Amniotic stem cell (primary cell): ENCODE measurements at places on chromosomes 1 and 21.
A peak's percentile ranks its signal among the peaks of the same experiment; 100 is the strongest.

DNA sequence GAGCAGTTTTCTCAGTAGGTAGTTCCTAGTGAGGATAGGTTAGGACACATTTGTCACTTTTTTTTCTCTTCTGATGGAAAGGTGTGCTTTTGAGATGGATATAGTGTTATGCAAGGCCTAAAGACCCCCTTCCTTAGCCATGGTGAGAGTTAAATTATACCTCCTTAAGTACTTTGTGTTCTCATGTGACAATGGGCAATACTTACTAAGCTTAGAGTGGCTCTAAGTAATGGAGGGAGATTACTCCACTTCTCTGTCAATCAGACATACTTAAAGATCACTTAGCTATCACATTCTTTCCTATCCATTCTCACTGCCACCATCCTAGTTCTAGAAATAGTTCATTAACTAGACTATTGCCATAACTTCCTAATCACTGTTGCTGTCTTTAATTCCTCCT lies 265.6 kb downstream of the PBX1 start:
- DNase-seq, result no peak

- DNase-seq, result no peak
These were observed 13.2 kb downstream of the KYAT3 start for GRCh38 chr1:88979054-88979748.

GRCh38 chr1:223319905-223320580 lies 43.9 kb downstream of the SUSD4 start:
- DNase-seq, result no peak

- DNase-seq, result no peak
These were observed 448.5 kb upstream of the B3GALT2 start for GRCh38 chr1:193634876-193635275.

DNA sequence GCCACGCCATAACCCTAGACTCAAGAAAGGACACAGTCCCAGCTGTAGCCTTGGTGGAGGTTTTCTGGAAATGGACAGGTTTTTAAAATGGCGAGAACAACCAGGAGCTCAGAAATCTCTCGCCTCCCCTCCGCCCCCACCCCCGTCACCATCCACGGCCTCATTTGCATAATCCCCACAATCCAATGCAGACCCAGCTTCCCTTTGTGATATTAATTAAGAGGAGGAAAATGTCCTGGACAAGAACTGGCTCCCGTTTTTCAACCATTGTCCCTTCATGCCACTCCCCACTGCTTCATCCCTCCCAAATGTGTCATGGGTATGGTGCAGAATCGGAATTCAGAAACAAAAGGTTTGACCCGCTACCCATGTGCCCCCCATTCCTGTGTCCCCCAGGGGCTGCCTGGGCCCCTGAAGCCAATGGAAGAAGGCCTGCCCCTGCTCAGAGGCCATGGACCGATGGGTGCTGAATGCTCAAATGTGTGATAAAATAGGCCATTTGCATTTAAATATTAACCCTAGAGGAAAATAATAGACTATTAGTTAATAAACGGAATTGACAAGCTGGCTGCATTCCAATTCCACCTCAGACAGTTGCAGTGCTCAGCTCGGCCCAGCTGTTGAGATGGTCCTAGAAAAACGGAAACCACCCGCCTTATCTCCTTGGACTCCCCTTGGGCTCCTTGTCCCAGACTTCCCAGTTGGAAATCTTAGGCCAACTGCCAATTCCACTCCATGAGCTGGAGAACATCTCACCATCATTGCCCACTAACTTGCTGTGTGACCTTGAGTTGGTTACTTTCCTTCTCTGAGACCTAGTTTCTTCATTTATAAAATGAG lies 10.7 kb upstream of the EPHB2 start:
- no peak for DNase-seq

GRCh38 chr1:90273241-90273774 lies 278.4 kb downstream of the ZNF326 start:
- DNase-seq, result no peak

- peak; percentile 88 for DNase-seq
These were observed 66.1 kb downstream of the ADARB1 start for GRCh38 chr21:45140346-45140940.

- no peak for DNase-seq
These were observed 824.6 kb upstream of the TMPRSS15 start for GRCh38 chr21:19228226-19228625.

DNA sequence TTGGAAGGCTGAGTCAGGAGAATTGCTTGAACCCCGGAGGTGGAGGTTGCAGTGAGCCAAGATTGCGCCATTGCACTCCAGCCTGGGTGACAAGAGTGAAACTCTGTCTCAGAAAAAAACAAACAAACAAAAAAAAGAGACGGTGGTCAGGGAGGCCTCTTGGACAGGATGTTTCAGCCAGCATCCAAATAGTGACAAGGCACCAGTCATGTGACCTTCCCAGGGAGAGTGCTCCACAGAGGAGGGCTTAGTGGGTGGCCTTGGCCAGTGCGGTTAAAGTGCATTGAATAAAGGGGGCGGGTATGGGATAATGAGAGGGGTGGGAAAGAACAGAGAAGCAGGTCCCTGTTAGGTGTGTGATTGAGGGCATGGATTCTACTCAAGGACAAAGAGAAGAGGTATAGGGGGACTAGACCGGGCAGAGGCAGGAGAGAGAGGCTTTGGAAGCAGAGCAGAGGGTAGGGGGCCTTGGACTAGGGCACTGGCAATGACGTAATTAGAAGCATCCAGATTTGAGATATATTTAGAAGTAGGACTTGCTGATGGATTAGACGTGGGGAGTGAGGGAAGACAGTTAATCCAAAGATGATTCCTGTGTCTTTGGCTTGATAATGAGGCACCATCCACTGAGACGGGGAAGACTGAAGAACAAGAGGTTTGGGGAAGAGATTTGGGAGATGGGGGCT lies 12.0 kb upstream of the RYR2 start:
- DNase-seq, result no peak

GRCh38 chr1:221161571-221162041 lies 282.4 kb downstream of the HLX start:
- no peak for DNase-seq

DNA sequence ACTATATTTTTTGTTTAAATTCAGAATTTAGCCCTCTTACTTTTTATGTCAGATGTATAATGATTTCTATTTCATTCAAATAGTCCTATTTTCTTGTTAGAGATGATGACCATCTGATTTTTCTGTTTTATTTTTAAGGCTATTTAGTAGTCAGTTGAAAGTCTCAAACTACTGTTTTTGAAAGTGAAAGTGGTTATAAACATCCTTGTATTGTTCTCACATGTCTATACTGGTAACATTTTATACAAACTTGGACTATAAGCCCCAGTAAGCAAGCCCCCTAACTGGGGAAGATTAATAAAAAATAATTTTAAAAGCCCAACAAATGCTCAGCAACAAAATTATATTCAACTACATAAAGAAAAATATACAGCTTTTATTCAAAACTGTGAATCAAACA lies 271.3 kb upstream of the RGS18 start:
- no peak for DNase-seq

- no peak for DNase-seq
These were observed 14.1 kb upstream of the RAB42 start for GRCh38 chr1:28577738-28578536.

GRCh38 chr1:44040846-44041245 lies 9.6 kb upstream of the SLC6A9 start:
- no peak for DNase-seq

GRCh38 chr1:173329726-173330125 lies 122.6 kb upstream of the TNFSF4 start:
- DNase-seq, result no peak

DNA sequence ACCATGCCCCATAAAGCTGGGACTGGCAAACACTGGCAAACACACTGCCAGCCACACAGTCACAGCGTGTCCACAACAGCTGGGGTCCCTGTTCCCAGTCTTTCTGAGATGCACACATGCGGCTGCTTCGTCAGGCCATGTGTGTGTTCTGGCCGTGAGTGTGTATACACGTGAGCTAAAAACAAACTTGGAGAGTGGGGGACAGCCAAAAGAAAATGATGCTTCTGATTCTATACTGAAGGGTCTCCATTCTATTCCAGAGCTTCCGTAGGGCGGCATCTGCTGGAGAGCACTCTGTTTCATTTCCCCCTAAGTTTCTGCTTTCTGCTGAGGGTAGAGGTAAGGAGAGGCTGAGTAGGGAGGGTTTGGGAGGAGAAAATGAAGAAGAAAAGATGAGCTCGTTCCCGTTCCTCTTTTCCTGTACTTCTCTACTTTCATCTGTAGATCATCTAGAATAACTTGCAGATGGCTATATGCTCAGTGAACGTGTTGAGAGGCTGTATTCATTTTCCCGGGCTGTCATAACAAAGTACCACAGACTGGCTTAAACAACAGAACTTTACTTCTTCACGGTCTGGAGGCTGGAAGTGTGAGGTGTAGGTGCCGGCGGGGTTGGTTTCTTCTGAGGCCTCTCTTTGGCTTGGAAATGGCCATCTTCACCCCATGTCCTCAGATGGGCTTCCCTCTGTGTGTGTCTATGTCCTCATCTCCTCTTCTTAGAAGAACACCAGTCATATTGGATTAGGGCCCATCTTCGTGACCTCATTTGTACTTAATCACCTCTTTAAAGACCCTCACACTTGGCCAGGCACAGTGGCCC lies 151.6 kb downstream of the TOMM20 start:
- no peak for DNase-seq

DNA sequence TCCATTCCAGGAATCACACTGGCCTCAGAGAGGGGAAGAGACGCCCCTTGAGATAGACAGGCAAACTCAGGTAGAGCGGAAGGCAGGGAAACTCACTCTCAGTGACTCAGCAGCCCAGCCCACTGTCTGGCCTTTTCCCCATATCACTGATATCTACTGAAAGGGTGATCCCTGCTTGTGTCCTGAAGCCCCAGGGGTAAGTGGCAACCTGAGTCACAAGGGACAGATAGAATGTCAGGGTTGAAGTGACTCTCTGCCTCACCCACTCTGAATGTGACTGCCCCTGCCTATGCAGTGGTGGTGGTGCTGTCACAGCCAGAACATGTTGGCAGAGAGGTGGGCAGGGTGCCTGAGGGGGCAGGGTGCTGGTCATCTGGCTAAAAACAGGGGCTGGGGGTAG lies 157.5 kb upstream of the FGGY start:
- DNase-seq, result no peak

DNA sequence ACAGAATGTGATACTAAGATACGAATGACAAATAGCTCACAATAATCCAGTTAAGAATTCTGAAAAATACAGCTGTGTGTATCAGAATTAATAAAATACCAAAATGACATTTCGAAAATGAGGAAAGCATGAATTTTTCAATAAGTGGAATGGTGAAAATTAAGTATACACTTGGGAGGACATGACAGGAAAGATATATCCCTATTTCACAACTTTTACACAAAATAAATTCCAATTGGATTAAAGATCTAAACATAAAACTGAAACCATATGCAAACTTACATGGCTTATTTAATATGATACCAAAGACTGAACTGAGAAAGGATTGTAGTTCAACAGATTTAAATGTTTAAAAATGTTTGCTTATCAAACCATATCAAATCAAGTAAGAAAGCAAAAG lies 510.4 kb upstream of the ADAMTS5 start:
- DNase-seq, result no peak

- no peak for DNase-seq
These were observed 96.8 kb upstream of the RUNX3 start for GRCh38 chr1:25026730-25027450.

DNA sequence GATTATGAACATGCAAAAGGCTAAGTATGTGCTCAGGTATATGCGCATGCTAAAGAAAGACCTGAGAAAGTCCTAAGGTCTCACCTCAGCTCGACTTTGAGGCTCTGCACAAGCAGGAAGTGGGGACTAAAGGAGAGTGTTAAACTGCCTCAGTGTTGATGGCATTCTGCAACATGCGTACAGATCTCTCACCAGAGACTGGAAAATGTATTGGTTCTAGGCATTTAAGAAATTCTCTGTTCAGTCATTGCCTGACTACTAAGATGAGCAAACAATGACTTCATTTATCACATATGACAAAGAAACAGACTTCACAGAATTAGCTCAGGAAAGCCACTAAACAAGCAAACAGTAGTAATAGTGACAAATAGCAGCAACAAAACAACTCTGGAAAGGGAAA lies 90.8 kb downstream of the USH2A start:
- no peak for DNase-seq

DNA sequence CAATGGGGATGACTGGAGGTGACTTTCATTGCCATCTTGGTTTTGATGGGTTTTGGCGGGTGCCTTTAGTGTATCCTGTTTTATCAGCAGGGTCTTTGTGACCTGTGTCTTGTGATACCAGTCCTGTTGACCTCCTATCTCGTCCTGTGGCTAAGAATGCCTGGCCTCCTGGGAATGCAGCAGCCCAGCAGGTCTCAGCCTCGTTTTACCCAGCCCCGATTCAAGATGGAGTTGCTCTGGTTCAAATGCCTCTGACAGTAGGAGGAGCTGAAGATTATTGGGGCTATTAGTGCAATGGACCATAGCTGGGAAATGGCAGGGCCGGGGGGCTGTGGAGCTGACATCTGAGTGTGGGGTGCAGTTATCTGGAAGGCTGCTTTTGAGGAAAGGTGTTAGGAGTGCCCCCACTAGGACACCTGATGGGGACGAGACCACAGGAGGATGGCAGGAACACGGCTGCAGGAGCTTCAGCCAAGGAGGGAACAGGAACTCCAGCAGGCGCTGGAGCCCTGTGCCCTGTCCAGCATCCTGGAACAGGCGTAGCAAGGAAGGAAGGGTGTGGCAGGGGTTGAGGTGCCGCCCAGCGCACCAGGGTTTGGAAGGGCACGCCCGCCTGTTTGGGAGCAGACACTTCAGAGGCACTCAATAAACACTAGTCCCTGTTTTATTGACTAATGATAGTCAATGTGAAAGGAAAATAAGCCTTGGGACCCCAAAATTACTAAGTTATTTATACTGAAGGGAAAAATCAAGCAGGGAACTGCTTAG lies 15.3 kb upstream of the AGPAT3 start:
- no peak for DNase-seq

- DNase-seq, result no peak
These were observed 15.3 kb downstream of the LURAP1 start for GRCh38 chr1:46218443-46218842.

DNA sequence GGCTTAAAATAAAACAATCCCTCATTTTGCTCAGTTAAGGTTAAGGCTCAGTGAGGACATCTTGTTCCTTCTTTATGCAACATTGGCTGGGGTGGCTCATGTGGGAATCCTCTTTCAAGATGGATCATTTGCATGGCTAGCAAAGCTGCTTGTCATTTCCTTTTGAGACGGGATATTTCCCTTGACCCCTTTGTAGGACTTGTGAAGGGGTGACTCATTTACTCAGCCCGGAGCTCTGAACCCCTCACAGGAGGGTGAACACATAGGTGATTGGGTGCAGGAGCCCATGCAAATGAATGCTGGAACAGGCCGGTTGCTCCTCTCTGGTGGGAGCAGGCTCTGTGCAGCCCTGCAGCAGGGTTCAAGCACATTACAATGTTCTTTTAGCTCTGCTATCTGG lies 15.8 kb upstream of the C8A start:
- no peak for DNase-seq

DNA sequence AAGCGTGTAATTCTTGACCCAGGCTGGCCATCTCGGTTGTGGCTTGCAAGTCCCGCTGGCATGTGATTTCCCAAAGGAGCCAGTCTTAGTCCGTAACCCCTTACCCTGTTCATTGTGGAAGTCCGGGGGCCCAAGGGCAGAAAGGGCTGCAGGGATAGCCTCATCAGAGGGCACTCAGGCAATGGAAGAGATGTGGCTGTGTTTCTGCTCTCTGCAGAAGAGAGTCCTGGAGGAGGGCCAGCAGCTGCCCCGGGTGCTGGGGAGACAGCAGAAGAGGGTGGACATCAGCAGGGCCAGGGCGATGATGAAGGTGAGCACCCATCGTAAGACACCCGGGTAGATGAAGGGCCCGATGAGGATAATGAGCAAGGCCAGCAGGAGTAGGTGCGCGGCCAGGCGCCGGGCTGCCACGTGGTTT lies 830 bp downstream of the RNF186 start:
- DNase-seq, result no peak

GRCh38 chr1:204975568-204976235 lies 67.3 kb upstream of the CNTN2 start:
- peak; percentile 13 for DNase-seq
